ENCODE measurements at places on chromosomes 4 and X. TPM values are rescaled to one million over a fixed set of nuclear protein-coding genes. Genes with fewer than 3 reads are reported as not detected.

GRCh38 chrX:30521440-30522182, 56.0 kb downstream of the TASL start:
- no peak for DNase-seq

DNA sequence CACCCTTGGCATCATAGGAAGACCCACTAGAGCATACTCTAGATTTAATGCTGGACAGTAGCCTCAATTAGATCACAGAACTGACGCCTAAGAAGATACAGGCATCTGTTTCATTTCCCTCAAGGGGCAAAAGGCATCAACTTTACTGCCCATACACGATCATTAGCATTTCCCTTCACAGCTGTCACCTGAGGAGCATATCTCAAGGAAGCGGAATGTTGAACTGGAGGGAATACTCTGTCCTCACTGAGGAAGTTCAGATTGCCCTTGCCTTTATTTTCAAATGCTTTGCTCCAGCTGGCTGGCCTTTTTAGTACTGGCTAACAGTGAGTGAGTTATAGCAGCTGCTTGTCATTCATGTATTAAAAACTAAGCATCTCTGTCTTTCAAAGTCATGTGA, 508.4 kb upstream of the GALNT7 start:
- DNase-seq: no peak

The DCHS2 gene
- total RNA-seq: not detected

The SPANXB1 gene
- not detected for total RNA-seq

- DNase-seq: peak; percentile 78
Observed at GRCh38 chrX:43750248-43750676, 94.2 kb downstream of the MAOA start.

DNA sequence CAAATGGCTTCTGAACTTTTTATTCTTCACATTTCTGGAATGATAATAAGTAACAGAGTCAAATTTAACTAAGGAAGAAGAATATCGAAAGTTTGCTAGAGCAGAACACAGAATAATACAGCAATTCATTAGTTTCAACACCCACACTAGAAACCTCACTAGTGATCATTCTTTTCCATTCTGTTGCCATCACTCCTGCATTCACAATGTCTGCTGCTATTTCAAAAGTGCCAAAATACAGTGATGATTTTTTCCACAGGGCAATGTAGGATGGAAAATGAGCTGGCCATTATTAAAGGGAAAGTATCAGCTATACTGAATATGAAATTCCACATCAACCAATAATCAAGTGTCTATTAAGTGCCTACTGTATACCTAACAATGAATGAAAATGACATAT, 186.7 kb downstream of the USP46 start:
- no peak for DNase-seq

DNA sequence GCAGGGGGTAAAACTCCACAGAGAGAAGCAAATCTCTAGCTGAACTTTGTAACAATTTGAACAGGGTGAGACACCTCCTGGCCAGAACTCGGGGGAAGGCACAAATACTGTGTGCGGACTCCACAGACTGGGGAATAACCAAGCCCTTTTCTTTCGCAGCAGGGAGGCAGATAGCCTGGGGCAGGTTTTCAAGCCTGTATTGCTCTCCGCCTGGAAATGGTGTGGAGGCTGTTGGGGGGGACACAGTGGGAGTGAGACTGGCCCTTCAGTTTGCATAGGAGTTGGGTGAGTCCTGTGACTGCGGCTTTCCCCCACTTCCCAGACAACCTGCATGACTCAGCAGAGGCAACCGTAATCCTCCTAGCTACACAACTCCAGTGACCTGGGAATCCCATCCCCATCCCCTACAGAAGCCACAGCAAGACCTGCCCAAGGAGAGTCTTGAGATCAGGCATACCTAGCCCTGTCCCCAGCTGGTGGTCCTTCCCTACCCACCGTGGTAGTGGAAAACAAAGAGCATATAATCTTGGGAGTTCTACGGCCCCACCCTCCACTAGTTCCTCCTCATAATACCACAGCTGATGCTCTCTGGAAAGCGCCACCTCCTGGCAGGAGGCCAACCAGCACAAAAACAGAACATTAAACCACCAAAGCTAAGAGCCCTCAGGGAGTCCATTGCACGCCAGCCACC, 12.9 kb upstream of the SMPX start:
- no peak for DNase-seq

The RAB9B gene
- 4.5 TPM for total RNA-seq

GRCh38 chr4:173119818-173120217, 48.8 kb upstream of the GALNT7 start:
- peak; percentile 8 for DNase-seq

GRCh38 chr4:106985830-106986229, 50.3 kb downstream of the DKK2 start:
- no peak for DNase-seq

DNA sequence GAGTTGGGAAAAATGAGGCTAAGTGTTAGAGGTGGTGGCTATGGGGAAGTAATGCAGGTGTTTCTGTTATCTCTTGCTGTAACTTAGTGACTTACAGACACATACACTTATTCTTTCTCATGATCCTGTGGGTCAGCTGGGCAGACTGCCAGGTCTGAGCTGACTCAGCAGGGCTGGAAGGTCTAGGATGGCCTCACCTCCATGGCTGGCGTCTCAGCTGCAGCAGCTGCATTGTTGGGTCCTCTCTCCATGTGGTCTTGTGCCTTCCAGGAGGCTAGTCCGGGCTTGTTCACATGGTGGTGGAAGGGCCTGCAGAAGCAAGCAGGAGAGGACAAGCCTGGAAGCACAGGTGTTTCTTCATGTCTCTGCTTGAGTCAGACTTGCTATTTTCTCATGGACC, 172.7 kb downstream of the NHS start:
- DNase-seq: peak; percentile 87

- DNase-seq: no peak
Observed at GRCh38 chrX:136856551-136856950, 24.0 kb downstream of the RBMX start.

The CTAG1A gene
- total RNA-seq: not detected

DNA sequence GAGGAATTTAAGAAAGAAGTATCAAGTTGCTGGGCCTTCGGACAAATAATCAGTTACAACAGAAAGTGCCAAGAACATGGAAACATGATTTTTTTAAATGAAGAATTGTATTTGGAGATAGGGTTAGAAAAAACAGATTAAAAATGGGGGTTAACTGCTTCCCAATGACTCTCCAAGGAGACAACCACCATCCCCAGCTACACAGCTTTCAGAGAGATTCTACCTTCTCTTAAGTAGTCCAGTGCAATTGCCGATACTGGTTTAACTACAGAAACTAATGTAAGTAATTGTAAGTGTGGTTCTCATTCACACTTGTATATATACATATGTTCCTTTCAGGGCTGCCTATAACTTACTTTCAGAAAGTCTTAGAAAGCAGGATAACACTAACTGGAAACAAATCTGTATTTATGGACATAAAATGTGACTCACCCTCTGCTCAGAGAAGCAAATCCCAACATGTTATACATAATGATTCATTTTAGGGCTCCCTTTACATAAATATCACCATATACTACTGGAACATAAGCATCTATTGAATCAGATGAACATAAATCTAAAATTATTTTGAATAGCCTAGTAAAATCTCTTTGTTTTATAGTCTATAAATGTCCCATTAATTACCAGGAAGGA, 248.9 kb upstream of the UGT8 start:
- no peak for DNase-seq

The OCRL gene
- total RNA-seq: 23.6 TPM
